Endothelial cell (in vitro differentiated cells): ENCODE measurements at places on chromosomes 5 and 9.
A peak's percentile ranks its signal among the peaks of the same experiment; 100 is the strongest.

DNA sequence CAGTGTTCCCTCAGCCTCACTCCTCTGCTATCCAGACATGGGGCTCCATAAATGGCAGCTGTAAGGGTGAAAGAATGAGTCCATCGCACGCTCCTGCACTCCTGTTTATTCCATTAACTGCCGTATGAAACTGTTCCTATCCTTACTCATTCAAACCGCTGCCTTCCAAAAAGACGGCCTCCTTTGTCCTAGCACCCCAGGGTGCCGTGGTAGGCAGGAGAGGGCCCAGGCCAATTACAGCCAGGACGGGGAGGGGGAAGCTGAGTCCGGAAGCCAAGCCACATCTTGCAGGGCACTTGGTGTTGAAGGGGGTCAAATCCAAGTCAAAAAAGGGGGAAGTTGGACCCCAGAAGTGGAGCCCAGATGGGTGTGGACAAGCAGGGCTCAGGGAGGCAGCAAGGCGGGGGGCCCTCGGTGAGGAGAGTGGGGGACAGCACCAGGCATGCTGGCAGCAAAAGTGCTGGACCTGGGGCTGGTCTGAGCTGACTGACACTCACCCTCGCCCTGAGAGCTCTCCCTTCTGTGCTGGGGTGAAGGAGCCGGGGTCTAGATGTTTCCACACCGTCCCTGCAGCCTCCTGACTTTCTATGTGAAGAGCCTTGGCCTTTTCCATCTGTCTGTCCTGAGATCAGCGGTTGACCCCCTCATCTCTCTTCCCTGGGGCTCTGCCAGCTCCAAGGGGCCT lies 63.3 kb downstream of the COL23A1 start:
- peaks cover 7% of the 10 kb centered on the region for H3K36me3 ChIP-seq
- peaks cover 9% of the 10 kb centered on the region for H3K27me3 ChIP-seq
- H3K4me3 ChIP-seq = no peak overlapping the region
- DNase-seq = no peak
- H3K4me1 ChIP-seq = peaks cover 10% of the 10 kb centered on the region

- no peak overlapping the region for H3K27ac ChIP-seq
- no peak for DNase-seq
- H3K36me3 ChIP-seq = no peaks in the 10 kb centered on the region
- H3K4me1 ChIP-seq = peaks cover 9% of the 10 kb centered on the region
- no peak overlapping the region for H3K4me3 ChIP-seq
Observed at GRCh38 chr9:117104206-117104605, 310.7 kb downstream of the ASTN2 start.

DNA sequence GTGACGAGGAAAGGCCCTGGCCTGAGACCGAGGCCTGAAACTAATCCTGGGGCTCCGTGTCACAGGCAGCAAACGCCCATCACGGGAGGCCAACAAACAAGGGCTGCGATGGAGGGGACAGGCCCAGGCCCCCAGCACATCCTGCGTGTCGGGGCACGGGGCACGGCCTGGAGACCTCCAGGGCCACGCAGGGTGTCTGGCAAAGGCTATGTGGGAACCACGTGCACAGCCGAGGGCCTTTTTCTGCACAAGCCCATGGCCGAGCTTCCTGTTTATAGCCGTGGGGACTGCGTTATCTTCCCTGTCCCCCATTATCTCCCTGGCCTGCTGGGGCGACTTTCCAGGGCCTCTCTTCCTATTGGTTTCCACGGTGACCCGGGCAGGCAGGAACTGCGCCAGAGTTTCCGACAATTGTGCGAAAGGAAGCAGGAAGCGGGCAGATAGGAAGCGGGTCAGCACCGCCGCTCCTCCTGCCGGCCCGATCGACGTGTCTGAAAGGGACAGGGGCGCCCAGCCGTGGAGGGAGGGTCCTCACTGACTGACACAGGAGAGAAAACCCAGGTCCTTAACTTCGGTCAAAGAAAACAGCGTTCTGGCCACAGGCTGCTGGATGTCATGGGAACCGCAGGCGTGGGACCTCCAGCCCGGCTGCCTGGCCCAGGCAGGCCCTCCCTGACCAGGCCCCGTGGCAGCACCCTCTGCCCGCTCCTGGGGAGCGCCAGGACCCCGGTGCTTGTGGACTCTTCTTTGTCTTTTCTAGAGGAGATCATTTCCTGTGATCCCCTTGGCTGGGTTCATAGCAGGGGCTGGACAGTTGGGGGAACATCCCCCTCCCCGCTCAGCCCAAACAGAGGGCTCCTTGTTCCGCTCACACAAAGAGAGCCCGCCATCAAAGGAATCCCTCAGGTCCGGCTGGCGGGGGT lies 29.1 kb upstream of the SEC16A start:
- peaks cover 4% of the 10 kb centered on the region for H3K4me1 ChIP-seq
- H3K36me3 ChIP-seq = peaks cover 10% of the 10 kb centered on the region
- H3K27ac ChIP-seq = peak overlapping the region; percentile 94

DNA sequence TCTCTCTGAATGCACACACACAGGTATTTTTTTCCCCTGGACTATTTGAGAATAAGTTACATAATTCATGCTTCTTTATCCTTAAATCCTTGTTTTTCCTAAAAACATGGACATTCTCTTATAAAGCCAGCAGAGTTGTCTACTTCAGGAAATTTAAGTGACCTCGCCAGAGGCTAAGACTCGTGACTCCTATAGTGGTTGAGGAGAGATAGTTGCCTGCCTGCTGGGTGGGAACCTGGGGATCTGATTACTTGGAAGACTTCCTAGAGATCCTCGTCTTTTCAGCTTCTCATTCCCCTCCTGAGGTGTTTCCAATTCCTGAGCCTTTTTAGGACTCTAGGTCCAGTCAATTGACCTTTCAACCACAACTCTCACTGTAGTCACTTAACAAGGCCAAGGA lies 5.5 kb downstream of the SLC30A5 start:
- H3K4me3 ChIP-seq = no peak overlapping the region
- peaks cover 9% of the 10 kb centered on the region for H3K4me1 ChIP-seq
- peaks cover 7% of the 10 kb centered on the region for H3K27me3 ChIP-seq
- H3K27ac ChIP-seq = no peak overlapping the region
